ENCODE measurements at places on chromosomes 6 and 20. TPM values are rescaled to one million over a fixed set of nuclear protein-coding genes. Genes with fewer than 3 reads are reported as not detected.

FHL5 gene
- not detected for total RNA-seq

CDS2 gene
- 18.0 TPM for total RNA-seq

GFOD1 gene
- total RNA-seq = 2.2 TPM

DLGAP4 gene
- total RNA-seq = 14.0 TPM

BHLHE23 gene
- total RNA-seq = not detected

TOMM6 gene
- 77.2 TPM for total RNA-seq

FAM83D gene
- 28.7 TPM for total RNA-seq

HCK gene
- total RNA-seq = not detected

C6orf15 gene
- total RNA-seq = not detected

RAMACL gene
- total RNA-seq = 5.5 TPM

PNLDC1 gene
- 0.73 TPM for total RNA-seq

RNGTT gene
- 12.9 TPM for total RNA-seq

EYA4 gene
- 0.73 TPM for total RNA-seq

RSPH9 gene
- 0.73 TPM for total RNA-seq

SRMS gene
- total RNA-seq = not detected

PLA2G7 gene
- not detected for total RNA-seq

GSTA4 gene
- total RNA-seq = 36.7 TPM

CST2 gene
- not detected for total RNA-seq

ADGRF1 gene
- not detected for total RNA-seq

BPIFB2 gene
- total RNA-seq = not detected

SIRPD gene
- not detected for total RNA-seq

CGA gene
- total RNA-seq = not detected

SSTR4 gene
- total RNA-seq = not detected

MICB gene
- total RNA-seq = 11.1 TPM

XKR7 gene
- total RNA-seq = not detected

Measured in subcutaneous preadipocyte (primary cell).